Kidney (tissue), 22 donors: ENCODE measurements at places on chromosomes 7 and 10. TPM values are rescaled to one million over a fixed set of nuclear protein-coding genes. Genes with fewer than 3 reads are reported as not detected.

- no peak overlapping the region for H3K4me3 ChIP-seq
- no peaks in the 10 kb centered on the region for H3K27me3 ChIP-seq
- no peaks in the 10 kb centered on the region for H3K36me3 ChIP-seq
- H3K27ac ChIP-seq: no peak overlapping the region
- H3K4me1 ChIP-seq: no peaks in the 10 kb centered on the region
Observed at GRCh38 chr10:130377986-130378540, 241.9 kb downstream of the GLRX3 start.

DNA sequence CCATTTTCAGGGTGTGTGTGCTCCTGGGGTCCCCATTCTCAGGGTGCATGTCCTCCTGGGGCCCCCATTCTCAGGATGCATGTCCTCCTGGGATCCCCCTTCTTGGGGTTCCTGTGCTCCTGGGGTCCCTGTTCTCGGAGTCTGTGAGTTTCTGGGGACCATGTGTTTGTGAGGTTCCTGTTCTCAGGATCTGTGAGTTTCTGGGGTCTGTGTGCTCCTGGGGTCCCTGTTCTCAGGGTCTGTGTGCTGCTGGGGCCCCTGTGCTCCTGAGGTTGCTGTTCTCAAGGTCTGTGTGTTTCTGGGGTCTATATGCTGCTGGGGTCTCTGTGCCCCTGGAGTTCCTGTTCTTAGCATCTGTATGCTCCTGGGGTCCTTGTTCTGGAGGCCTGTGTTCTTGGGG is 425.5 kb downstream of the GLRX3 start:
- H3K27me3 ChIP-seq: no peaks in the 10 kb centered on the region
- H3K4me1 ChIP-seq: no peaks in the 10 kb centered on the region
- DNase-seq: no peak
- no peak overlapping the region for H3K4me3 ChIP-seq
- no peaks in the 10 kb centered on the region for H3K36me3 ChIP-seq

DNA sequence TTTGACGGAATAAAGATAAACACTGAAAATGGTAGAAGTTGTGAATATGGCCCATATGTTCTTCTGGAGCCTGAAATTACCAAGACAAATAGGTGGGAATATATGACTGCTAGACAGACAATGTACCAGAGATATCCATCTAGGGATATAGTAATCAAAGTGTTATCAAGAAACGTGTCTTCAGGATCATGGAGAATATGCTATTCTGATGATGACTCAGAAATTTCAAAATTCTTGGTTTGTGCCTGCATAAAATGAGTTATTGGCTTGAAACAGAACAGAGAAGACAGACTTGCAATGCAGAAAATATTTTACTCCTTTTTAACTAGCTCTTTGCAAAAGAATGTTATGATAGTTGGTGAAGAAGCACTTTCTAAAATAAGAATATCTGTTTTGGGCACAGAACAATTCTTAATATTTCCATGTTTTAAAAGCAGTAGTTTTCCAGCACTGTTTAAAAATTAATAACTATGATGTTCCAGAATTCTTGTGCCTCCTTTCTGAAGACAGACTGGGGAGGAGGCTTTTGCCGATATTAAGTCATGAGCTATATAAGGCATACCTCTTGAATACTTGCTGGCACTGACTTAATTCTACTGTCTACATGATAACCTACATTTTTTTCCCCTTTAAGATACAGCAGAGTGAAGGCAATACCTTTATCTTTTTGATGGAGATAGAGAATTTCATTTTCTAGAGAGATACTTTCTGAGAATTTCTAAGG is 34.4 kb upstream of the CABCOCO1 start:
- no peaks in the 10 kb centered on the region for H3K36me3 ChIP-seq
- no peak overlapping the region for H3K4me3 ChIP-seq
- no peak for DNase-seq
- H3K27me3 ChIP-seq: no peaks in the 10 kb centered on the region
- H3K4me1 ChIP-seq: no peaks in the 10 kb centered on the region
- peak overlapping the region; percentile 41 for H3K27ac ChIP-seq

GRCh38 chr7:28592861-28593260 is 180.5 kb downstream of the CREB5 start:
- H3K4me1 ChIP-seq: no peaks in the 10 kb centered on the region
- DNase-seq: no peak
- no peaks in the 10 kb centered on the region for H3K27me3 ChIP-seq

DNA sequence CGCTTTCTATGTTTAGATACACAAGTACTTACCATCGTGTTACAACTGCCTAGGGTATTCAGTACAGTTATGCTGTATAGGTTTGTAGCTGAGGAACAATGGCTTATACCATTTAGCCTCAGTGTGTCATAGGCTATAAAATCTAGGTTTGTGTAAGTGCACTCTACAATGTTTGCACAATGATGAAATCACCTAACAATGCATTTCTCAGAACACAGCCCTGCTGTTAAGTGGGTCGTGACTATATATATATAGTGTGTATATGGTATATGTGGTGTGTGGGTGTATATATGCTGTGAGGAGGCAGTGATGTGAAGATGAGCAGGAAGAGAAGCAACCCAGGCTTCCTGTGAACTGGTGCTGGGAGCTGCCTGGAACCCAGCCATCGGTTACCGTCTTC is 65.6 kb upstream of the MKI67 start:
- no peak for DNase-seq
- no peak overlapping the region for H3K4me3 ChIP-seq
- no peaks in the 10 kb centered on the region for H3K4me1 ChIP-seq
- H3K36me3 ChIP-seq: no peaks in the 10 kb centered on the region
- no peak overlapping the region for H3K27ac ChIP-seq

GRCh38 chr10:3570855-3571266 is 214.1 kb downstream of the KLF6 start:
- no peak overlapping the region for H3K4me3 ChIP-seq
- no peak for DNase-seq
- H3K27ac ChIP-seq: no peak overlapping the region

The CACUL1 gene
- polyA plus RNA-seq: 5.3 TPM

DNA sequence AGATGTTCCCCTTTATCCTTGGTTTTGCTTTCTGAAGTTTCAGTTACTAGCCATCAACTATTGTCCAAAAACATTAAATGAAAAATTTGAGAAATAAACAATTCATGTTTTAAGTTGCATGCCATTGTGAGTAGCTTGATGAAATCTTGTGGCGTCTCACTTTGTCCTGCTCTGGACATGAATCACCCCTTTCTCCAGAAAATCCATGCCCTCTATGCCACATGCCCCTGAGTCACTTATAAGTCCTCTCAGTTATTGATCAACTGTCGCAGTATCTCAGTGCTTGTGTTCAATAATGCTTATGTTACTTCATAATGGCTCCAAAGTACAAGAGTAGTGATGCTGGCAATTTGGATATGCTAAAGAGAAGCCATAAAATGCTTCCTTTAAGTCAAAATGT is 208.0 kb upstream of the FERD3L start:
- no peaks in the 10 kb centered on the region for H3K36me3 ChIP-seq
- no peak for DNase-seq
- H3K27ac ChIP-seq: no peak overlapping the region
- no peak overlapping the region for H3K4me3 ChIP-seq
- no peaks in the 10 kb centered on the region for H3K27me3 ChIP-seq

- H3K4me1 ChIP-seq: no peaks in the 10 kb centered on the region
- no peaks in the 10 kb centered on the region for H3K36me3 ChIP-seq
- no peaks in the 10 kb centered on the region for H3K27me3 ChIP-seq
- DNase-seq: no peak
- H3K27ac ChIP-seq: no peak overlapping the region
Observed at GRCh38 chr10:23608926-23609325, 170.1 kb downstream of the OTUD1 start.

DNA sequence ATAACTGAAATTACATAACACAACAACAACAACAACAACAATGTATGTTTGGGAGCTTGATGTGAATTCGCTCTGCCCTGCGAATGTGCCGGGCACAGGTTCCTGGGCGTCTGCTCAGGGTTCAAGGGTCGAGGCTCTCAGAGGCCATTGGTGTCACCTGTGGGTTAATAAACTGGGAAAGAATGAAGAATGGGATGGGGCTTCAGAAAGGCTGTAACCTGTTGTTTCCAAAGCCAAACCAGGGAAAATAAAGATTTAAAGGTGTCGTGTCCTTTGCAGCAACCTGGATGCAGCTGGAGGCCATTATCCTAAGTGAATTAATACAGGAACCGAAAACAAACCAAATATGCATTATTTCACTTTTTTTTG is 17.3 kb upstream of the KLRG2 start:
- H3K27ac ChIP-seq: no peak overlapping the region
- H3K27me3 ChIP-seq: no peaks in the 10 kb centered on the region
- DNase-seq: no peak
- H3K4me3 ChIP-seq: no peak overlapping the region
- no peaks in the 10 kb centered on the region for H3K36me3 ChIP-seq

DNA sequence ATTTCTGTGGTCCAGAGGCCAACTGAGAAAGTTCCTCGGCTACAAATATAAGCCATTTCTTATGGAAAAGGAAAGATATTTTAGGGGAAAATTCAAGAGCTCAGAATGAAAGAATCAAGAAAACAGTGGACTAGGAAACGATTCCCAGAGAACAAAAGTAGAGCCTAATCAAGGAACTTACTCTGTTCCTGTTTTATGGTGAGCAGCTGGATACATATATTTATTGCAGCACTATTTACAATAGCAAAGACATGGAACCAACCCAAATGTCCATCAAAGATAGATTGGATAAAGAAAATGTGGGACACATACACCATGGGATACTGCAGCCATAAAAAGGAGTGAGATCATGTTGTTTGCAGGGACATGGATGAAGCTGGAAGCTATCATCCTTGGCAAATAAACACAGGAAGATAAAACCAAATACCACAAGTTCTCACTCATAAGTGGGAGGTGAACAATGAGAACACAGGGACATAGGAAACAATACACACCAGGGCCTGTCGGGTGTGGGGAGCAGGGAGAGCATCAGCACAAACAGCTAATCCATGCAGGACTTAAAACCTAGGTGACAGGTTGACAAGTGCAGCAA is 298.7 kb downstream of the THSD7A start:
- H3K27me3 ChIP-seq: no peaks in the 10 kb centered on the region
- H3K27ac ChIP-seq: no peak overlapping the region
- peak; percentile 32 for DNase-seq
- no peak overlapping the region for H3K4me3 ChIP-seq

DNA sequence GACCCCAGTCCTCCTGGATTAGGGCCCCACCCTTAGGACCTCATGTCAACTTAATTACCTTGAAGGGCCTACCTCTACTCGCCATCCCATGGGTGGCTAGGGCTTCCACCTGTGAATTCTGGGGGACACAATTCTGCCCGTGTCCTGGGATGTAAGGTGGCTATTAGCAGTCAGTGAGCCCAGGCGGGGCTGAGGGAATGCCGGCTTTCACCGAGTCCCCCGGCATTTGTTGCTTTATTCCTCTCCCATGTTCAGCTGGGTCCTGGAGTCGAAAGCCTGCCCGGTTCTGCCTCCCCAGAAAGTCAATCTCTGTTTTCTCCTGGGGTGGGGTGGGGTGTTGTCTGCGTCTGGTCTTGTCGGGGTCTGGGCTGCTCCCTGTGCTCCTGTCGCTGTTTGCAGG is 125.6 kb downstream of the GLRX3 start:
- H3K4me1 ChIP-seq: no peaks in the 10 kb centered on the region
- H3K27ac ChIP-seq: no peak overlapping the region
- H3K36me3 ChIP-seq: no peaks in the 10 kb centered on the region
- no peak overlapping the region for H3K4me3 ChIP-seq
- no peaks in the 10 kb centered on the region for H3K27me3 ChIP-seq
- DNase-seq: no peak

DNA sequence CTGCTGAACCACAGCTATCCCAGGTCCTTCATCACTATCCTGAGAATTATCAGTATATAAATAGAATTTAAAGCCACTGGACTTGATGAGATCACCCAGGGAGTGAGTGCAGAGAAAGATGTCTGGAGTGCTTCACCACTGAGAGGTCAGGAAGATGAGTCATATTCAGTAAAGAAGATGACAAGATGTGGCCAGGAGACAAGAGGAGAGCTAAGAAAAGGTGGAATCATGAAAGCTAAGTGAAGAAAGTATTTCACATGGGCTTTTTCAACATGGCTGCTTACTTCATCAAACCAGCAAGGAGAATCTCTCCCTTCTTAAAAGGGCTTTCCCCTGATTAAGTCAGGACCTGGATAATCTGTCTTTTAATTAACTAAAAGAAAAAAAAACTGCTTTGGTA is 9.1 kb upstream of the PRKAR2B start:
- H3K4me1 ChIP-seq: no peaks in the 10 kb centered on the region
- no peaks in the 10 kb centered on the region for H3K36me3 ChIP-seq
- H3K27ac ChIP-seq: no peak overlapping the region
- no peak overlapping the region for H3K4me3 ChIP-seq
- no peaks in the 10 kb centered on the region for H3K27me3 ChIP-seq

GRCh38 chr10:31830887-31831286 is 97.7 kb downstream of the ARHGAP12 start:
- no peaks in the 10 kb centered on the region for H3K27me3 ChIP-seq
- no peak for DNase-seq
- H3K36me3 ChIP-seq: no peaks in the 10 kb centered on the region
- no peak overlapping the region for H3K4me3 ChIP-seq
- no peaks in the 10 kb centered on the region for H3K4me1 ChIP-seq

DNA sequence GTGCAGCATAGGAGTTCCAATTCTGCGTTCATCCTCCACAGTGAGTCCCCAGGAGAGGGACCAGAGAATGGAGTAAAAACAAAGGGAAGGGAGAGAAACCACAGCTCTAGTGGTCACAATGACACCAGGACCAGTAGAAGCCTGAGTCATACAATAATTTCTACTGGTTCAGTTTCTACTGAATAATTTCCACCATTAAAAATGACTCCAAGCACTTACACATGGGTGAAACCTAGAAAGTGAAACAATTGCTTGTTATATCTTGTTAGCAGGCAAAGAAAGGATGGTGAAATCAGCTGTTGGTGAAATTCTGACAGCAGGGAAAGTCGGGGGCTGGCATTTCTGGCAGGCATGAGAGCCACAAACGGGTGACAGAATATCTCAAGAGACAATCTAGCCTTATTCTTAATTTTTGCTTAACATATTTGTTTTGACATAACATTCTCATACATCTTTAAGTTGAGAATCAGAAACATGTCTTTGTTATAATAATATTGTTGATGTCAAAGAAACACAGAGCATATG is 1065.8 kb upstream of the C7orf33 start:
- no peak overlapping the region for H3K27ac ChIP-seq
- H3K4me1 ChIP-seq: no peaks in the 10 kb centered on the region
- H3K27me3 ChIP-seq: no peaks in the 10 kb centered on the region

The CHCHD2 gene
- 763 TPM for polyA plus RNA-seq

The CYP3A7 gene
- polyA plus RNA-seq: 0.69 TPM

The GRM3 gene
- not detected for polyA plus RNA-seq

The OR2A12 gene
- not detected for polyA plus RNA-seq

DNA sequence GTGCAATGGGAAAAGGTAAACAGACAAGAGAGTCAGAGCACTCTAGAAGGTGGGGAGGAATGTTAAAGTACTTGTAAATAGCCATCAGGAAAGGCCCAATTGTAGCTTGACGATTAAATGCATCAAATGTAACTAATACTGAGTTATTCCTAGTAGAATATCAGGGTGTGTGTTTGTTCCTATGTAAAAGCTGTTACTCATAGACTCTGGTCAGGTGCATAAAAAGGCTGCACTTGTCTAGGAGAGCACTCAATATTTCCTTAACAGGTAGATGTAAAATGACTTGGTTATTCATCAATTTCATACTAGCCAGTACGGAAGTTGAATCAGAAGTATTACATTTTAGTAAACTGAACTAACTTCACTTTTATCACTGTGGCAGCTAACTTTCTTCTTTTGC is 179.7 kb upstream of the AGR3 start:
- no peaks in the 10 kb centered on the region for H3K27me3 ChIP-seq
- H3K36me3 ChIP-seq: no peaks in the 10 kb centered on the region
- H3K27ac ChIP-seq: no peak overlapping the region
- no peaks in the 10 kb centered on the region for H3K4me1 ChIP-seq
